ENCODE measurements at places on chromosomes 4 and X.

DNA sequence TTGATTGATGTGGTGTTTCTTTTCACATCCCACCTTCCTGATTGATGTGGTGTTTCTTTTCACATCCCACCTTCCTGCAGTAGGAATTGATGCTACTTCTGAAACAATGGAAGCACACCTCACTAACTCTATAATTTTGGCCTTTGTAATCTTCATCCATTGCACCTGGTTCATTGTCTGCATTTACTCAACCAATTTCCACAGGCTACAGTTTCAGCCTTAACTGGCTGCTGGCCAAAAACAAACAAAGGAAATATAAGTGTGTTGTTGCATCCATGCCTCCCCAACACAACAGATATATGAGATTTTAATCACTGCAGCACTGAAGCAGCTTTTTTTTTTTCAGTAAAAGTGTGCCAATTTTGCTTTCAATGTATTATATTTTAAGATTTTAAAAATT is 867.6 kb upstream of the PCDH7 start:
- no peak for DNase-seq

DNA sequence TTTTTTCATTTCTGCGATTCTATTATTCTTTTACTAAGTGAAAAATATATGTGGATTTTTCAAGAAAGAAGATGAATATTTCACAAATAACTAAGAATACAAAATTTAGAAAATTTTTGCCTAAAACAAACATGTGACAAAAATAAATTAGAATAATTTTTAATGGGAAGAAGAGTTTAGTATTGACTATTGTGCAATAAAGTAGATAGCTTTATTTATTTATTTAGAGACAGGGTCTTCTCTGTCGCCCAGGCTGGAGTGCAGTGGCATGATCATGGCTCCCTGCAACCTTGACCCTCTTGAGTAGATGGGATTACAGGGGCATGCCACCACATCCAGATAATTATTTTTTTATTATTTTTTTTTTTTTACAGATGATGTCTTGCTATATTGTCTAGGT is 95.3 kb upstream of the PAQR3 start:
- no peak for DNase-seq

DNA sequence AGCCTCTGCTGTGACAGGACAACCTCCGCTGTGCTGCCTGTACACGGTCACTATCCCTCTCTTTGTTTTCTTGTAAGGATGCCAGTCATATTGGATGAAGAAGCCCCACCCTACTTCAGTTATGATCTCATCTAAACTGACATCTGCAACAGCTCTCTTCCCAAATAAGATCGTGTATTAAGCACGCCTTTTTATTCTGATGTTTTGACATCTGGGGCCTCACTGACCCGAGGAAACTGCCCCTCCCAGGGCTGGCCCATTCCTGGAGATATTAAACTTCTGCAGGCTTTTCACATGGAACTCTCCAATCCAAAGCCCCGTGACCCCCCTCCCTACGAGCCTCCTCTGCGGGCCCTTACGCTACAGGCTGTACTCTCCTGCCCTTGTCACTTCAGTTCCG is 232.0 kb downstream of the ARHGAP10 start:
- DNase-seq = no peak

- no peak for DNase-seq
Measured at GRCh38 chr4:168566726-168567125, 69.9 kb downstream of the PALLD start.

- DNase-seq = no peak
Measured at GRCh38 chrX:148466292-148466691, 34.1 kb upstream of the AFF2 start.

DNA sequence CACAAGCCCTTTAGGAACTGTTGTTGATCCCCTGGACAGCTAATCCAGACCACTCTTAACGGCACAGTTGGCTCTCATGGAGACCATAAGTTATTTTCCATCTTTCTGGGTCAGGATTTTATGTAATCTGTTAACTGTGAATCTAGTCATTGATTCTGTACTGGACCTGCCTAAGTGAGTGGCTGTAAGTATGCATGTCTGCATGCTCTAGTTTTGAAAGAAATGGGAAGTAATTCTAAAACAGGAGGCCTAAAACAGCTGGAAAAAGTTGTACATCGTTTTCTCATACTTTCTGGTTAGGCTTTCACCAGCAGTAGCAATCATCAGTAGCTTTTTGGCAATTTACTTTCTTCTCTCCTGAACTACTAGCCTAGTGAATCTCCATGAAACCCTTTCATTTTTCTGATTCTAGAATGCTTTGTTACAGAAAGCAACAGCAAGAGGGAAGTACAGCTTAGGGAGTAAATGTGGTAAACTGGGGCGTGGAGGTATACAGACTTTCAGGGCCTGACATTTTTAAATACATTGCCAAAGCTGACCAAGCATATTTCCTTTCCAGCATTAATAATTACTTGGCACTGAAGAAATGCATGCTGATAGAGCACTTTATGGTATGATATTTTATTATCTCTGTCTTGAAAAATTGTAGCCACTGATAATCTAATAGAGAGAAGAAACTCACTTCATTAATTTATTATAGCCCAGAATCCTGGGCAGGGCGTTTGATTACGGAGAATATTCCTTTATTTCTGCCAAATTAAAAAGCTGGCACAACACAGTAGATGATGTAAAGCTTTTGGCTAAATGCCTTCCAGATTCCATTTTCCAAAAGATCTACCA is 202.7 kb downstream of the BANK1 start:
- no peak for DNase-seq

DNA sequence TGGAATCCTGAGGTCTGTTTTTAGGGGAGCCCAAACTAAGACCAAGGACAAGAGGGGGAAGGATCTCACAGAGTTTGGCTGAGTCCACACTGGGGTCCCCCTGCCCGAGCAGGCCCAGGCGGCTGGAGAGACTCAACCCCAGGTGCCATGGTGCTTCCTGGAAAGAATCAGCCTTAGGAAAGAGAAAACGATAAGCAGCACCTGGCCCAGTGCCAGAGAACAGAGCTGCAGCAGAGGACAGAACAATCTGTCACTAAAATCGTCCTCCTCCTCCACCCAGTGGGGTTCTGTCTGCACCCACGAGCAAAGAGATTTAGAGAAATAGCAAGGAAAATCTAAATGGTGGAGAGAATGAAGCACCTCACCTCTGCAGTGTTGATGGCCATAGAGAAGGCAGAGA is 470.5 kb downstream of the BCOR start:
- DNase-seq = no peak

DNA sequence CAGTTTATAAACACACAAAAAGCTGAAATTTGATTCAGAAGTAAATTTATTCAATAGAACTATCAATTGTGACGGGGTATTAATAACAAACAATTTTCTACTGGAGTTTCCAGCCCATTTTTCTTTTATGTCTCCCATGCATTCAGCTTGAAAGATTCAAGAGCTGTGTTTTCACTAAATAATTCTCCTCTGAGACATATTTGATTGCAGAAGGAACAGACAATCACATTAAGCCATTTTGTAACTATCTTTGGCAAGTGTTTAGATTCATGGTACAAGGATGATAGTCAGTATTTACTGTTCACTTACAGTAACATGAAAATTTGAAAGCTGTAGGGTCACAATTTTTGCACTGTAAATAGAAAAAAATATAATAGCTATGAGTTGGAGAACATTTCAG is 198.4 kb upstream of the TACR3 start:
- DNase-seq = no peak

GRCh38 chr4:73018595-73018994 is 50.9 kb downstream of the COX18 start:
- no peak for DNase-seq

- no peak for DNase-seq
Measured at GRCh38 chrX:47697181-47697580, 38.2 kb upstream of the UXT start.

- DNase-seq = no peak
Measured at GRCh38 chrX:31091819-31092218, 20.0 kb upstream of the FTHL17 start.
